ENCODE measurements at places on chromosomes 7 and 10. TPM values are rescaled to one million over a fixed set of nuclear protein-coding genes. Genes with fewer than 3 reads are reported as not detected.
A peak's percentile ranks its signal among the peaks of the same experiment; 100 is the strongest.

- H3K27ac ChIP-seq: no peak overlapping the region
- no peaks in the 10 kb centered on the region for H3K4me1 ChIP-seq
- H3K27me3 ChIP-seq: no peaks in the 10 kb centered on the region
- no peak overlapping the region for H3K4me3 ChIP-seq
- no peak for DNase-seq
Observed at GRCh38 chr10:104784452-104784851, 143.4 kb downstream of the SORCS3 start.

DNA sequence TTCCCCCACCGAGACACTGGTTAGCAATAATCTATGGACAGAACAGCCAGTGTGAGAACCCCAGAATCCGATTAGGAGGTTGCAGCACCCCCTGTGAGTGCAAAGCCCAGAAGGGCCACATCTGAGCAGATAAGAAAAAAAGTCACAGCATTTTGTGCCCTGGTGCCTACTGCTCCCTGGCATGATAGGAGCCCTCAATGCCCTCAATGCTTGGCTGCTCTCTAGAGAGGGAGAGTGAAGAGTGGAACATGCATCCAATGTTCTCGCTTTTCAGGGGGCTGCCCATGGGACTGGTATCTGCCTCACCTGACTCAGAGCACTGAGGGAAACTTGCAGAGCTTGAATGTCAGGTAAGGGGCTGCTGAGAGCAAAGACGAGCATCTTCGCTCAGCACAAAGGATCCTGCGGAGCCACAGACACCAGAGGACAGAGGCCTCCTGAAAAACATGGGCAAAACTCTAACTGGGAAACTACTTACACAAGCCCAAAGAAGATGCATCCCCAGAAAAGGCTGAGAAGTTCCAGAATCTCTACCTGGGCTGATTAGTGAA, 98.0 kb upstream of the FAM20C start:
- DNase-seq: no peak
- H3K27me3 ChIP-seq: no peaks in the 10 kb centered on the region
- no peak overlapping the region for H3K27ac ChIP-seq
- peaks cover 15% of the 10 kb centered on the region for H3K4me1 ChIP-seq
- H3K36me3 ChIP-seq: no peaks in the 10 kb centered on the region

- H3K27me3 ChIP-seq: no peaks in the 10 kb centered on the region
- H3K4me1 ChIP-seq: no peaks in the 10 kb centered on the region
Observed at GRCh38 chr10:23013581-23014335, 81.6 kb upstream of the MSRB2 start.

The NANOS1 gene
- polyA plus RNA-seq: 1.9 TPM

DNA sequence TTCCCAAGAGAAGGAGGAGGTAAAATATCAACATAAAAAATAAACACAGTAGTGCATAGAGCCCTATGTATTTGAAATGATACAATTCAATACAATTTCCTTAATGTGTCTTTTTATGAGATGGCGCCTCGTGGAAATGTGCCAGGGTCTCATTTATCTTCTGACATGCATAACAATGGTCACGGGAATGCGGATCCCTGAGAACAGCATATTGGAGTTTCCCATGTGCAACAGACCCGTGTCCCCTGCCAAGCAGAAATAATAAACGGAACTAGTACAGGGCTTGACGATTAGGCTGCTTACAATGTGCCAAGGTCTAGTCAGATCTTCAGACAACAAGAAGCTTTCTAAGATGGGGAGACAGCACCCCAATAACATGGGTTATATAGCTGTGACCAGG, 217.9 kb downstream of the ARHGAP21 start:
- no peak overlapping the region for H3K27ac ChIP-seq
- H3K4me1 ChIP-seq: peaks cover 8% of the 10 kb centered on the region
- no peak for DNase-seq
- peaks cover 72% of the 10 kb centered on the region for H3K36me3 ChIP-seq

- no peak for DNase-seq
- H3K36me3 ChIP-seq: no peaks in the 10 kb centered on the region
- no peak overlapping the region for H3K27ac ChIP-seq
- H3K4me1 ChIP-seq: no peaks in the 10 kb centered on the region
- no peaks in the 10 kb centered on the region for H3K27me3 ChIP-seq
- no peak overlapping the region for H3K4me3 ChIP-seq
Observed at GRCh38 chr10:31918671-31919409, 9.8 kb downstream of the ARHGAP12 start.

The DPY19L1 gene
- 11.3 TPM for polyA plus RNA-seq

The GDF10 gene
- 2.5 TPM for polyA plus RNA-seq

DNA sequence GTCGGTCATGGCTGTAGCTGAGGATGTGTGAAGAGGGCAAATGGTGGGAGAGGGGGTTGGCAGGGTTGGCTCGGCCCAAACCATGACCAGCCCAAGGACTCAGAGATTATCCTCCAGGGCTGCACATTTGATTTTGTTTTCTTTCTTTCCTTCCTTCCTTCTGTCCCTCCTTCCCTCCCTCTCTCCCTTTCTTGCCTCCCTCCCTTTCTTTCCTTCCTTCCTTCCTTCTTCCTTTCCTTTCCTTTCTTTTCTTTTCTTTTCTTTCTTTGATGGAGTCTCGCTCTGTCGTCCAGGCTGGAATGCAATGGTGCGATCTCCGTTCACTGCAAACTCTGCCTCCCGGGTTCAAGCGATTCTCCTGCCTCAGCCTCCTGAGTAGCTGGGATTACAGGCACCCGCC, 3.8 kb downstream of the SSC4D start:
- no peak for DNase-seq
- H3K27ac ChIP-seq: no peak overlapping the region
- no peaks in the 10 kb centered on the region for H3K36me3 ChIP-seq
- H3K4me3 ChIP-seq: no peak overlapping the region

DNA sequence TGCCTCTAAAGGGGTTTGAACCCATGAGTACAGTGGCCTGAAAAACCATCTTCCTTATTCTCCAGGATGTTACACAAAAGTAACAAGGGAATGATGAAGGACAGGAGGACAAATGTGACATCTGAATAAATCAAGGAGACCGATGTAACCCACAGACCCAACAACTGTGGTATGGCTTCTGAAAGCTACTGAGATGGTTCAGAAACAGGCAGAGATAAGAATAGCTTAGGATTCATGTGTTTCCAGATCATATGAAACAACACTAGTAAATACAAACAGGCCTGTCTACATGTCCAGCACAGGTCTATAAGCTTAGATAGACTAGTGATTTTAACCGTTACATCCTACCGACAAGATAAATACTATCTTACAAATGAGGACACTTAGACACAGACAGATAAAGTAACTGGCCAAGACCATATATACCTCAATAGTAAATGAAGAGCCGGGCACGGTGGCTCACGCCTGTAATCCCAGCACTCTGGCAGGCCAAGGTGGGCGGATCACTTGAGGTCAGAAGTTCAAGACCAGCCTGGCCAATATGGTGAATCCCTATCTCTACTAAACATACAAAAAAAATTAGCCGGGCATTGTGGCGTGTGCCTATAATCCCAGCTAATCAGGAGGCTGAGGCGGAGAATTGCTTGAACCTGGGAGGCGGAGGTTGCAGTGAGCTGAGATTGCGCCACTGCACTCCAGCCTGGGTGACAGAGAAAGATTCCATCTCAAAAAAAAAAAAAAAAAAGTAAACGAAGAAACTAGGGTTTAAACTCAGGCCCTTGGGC, 88.7 kb downstream of the SORBS1 start:
- no peak overlapping the region for H3K4me3 ChIP-seq
- no peak for DNase-seq

The SLC25A40 gene
- polyA plus RNA-seq: 36.1 TPM

The ERVW-1 gene
- 0.76 TPM for polyA plus RNA-seq

DNA sequence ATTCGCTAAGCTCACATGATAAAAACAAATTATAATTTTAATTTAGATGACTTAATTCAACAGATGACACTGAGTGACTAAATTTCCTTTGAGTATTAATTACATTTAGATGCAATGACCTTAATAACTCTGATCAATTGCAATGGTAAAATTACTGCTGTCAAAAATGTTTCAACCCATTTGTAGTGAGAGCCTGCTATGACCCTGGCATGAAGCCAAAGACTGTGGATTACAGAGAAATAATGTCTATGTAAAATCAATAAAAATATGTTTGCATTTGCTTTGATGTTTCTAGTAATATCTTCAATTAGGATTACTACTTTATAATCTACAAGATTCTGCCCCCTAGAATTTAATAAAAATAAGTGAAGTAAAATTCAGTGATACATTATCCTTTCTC, 15.6 kb downstream of the MKX start:
- no peaks in the 10 kb centered on the region for H3K27me3 ChIP-seq
- H3K4me1 ChIP-seq: no peaks in the 10 kb centered on the region
- H3K36me3 ChIP-seq: no peaks in the 10 kb centered on the region

- no peak overlapping the region for H3K4me3 ChIP-seq
- no peaks in the 10 kb centered on the region for H3K27me3 ChIP-seq
- H3K36me3 ChIP-seq: no peaks in the 10 kb centered on the region
- H3K27ac ChIP-seq: no peak overlapping the region
Observed at GRCh38 chr7:21076574-21076973, 289.9 kb upstream of the SP8 start.

- H3K4me1 ChIP-seq: no peaks in the 10 kb centered on the region
- H3K4me3 ChIP-seq: no peak overlapping the region
- DNase-seq: no peak
- H3K36me3 ChIP-seq: no peaks in the 10 kb centered on the region
- H3K27ac ChIP-seq: no peak overlapping the region
Observed at GRCh38 chr7:33986951-33987947, 81.9 kb downstream of the BMPER start.

The UCMA gene
- not detected for polyA plus RNA-seq

DNA sequence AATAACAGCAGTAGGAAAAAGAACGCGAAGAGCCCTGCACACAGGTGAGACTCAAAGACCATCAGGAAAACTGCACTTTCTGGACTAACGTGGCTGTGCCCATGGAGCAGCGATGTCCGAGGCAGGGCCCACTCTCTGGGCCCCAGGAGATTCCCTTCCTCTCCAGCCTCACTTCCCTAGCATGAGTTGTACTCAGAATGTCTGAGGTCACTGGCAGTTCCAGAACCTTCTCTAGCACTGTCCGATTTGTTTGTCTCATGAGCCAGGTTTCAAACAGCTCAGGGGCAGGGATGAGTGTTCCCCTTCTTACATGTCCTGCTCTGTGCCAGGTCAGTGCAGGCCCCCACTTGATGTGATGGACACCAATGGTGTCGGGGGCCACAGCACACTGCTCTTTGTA, 484.2 kb downstream of the PTPRN2 start:
- no peak overlapping the region for H3K27ac ChIP-seq
- no peak overlapping the region for H3K4me3 ChIP-seq
- H3K27me3 ChIP-seq: no peaks in the 10 kb centered on the region

The CRTAC1 gene
- polyA plus RNA-seq: 2.5 TPM

The ANKRD1 gene
- 0.06 TPM for polyA plus RNA-seq

The GJC3 gene
- polyA plus RNA-seq: 0.54 TPM

The FAM237B gene
- 0.16 TPM for polyA plus RNA-seq

The SHH gene
- polyA plus RNA-seq: 7.5 TPM

The SOSTDC1 gene
- polyA plus RNA-seq: 11.0 TPM

- H3K4me1 ChIP-seq: peaks cover 55% of the 10 kb centered on the region
- H3K27ac ChIP-seq: no peak overlapping the region
- no peaks in the 10 kb centered on the region for H3K27me3 ChIP-seq
- no peak overlapping the region for H3K4me3 ChIP-seq
- no peak for DNase-seq
Observed at GRCh38 chr7:378041-378420, 88.1 kb downstream of the FOXL3 start.

The PCDH15 gene
- 0.64 TPM for polyA plus RNA-seq

The NKX2-3 gene
- polyA plus RNA-seq: 22.1 TPM

DNA sequence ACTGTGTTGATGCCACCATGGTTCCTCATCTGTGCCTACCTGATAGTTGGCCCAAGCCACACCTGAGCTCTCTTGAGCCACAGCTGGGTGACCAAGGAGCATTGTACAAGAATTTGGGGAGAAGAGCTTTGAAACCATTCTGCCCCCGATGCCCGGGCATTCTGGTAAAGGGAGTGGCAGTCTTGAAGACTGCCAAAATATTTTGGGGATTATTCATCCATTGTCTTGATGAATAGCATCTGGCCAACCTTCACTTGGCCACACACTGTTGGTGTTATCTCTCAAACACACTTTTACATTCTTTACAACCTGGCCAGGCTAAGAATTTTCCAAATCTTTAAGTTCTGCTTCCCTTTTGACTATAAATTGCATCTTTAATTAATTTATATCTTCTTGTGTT, 113.1 kb upstream of the PCBD1 start:
- no peak for DNase-seq
- no peak overlapping the region for H3K27ac ChIP-seq
- H3K36me3 ChIP-seq: no peaks in the 10 kb centered on the region
- no peaks in the 10 kb centered on the region for H3K4me1 ChIP-seq
- peaks cover 10% of the 10 kb centered on the region for H3K27me3 ChIP-seq

DNA sequence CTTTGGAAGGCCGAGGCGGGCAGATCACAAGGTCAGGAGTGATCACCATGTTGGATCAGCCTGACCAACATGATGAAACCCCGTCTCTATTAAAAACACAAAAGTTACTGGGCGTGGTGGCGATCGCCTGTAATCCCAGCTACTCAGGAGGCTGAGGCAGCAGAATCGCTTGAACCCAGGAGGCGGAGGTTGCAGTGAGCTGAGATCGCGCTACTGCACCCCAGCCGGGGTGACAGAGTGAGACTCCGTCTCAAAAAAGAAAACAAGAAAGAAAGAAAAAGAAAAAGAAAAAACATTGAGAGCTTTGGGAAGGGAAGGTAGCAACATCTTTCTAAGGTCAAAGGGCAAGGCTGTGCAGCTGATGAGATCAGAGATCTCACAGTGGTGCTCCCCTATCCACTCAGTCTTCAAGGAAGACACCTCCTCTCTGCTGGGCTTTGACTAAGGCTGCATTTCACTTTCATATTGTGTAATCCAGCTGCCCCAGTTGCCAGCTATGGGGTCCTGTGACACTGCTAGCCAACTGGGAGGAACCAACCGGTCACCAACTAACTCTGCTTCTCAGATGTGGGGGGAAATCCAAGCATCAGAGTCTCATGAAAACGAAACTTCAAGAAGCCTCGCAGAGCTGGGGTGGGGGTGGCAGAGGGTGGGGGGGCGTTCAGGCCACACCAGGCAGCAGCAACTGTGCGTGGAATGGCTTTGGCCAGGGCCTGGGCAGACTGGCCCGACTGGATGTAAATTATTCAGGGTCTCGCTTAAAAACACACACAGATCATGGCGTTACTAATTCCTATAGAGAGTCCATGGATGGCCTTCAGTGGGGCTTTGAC, 1.5 kb downstream of the IL15RA start:
- H3K4me1 ChIP-seq: peaks cover 17% of the 10 kb centered on the region
- peak overlapping the region; percentile 21 for H3K27ac ChIP-seq
- peak overlapping the region; percentile 84 for H3K4me3 ChIP-seq
- no peaks in the 10 kb centered on the region for H3K36me3 ChIP-seq
- H3K27me3 ChIP-seq: peaks cover 11% of the 10 kb centered on the region

DNA sequence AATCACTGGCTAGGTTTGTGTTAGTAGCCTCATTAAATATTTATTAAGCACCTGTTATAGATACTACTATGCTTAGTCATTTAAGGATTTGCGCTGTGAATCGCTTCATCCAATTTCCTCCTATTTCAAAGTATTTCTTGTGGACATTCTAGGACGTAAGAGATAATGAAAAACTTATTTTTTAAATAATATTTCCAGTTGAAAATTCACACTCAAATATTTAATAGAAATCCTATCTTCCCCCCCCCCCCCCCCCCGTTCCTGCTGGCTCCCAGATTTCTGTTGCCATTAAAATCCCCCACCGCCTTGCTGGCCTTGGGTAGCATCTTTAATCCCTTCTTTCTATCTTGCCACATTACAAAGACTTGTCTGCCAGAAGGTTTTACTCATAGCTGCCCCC, 6.0 kb downstream of the INSYN2A start:
- H3K27ac ChIP-seq: no peak overlapping the region
- H3K4me3 ChIP-seq: no peak overlapping the region
- DNase-seq: no peak
- H3K27me3 ChIP-seq: peaks cover 22% of the 10 kb centered on the region
- no peaks in the 10 kb centered on the region for H3K4me1 ChIP-seq

Measured in large intestine (tissue), 12 donors.